ENCODE measurements at places on chromosomes 3 and 15.
A peak's percentile ranks its signal among the peaks of the same experiment; 100 is the strongest.

DNA sequence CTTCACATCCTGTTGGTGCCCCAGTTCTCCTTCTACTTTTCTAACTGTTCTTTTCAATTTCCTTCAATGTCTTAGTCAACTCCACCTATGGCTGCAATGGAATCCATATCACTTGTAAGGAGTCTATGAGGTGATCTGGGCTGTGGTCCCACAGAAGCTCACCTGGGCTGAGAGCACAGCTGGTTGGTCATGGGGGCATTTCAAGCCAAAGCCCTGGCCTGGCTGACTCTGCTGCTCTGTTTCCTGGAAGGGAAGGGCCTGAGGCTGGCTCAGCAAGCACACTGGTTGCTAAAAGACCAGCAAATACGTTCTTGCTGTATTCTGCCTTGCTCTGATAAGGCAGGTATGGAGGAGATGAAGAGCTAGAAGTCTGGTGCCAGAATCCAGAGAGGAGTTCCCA lies 29.0 kb downstream of the AMOTL2 start:
- peak; percentile 41 for DNase-seq

DNA sequence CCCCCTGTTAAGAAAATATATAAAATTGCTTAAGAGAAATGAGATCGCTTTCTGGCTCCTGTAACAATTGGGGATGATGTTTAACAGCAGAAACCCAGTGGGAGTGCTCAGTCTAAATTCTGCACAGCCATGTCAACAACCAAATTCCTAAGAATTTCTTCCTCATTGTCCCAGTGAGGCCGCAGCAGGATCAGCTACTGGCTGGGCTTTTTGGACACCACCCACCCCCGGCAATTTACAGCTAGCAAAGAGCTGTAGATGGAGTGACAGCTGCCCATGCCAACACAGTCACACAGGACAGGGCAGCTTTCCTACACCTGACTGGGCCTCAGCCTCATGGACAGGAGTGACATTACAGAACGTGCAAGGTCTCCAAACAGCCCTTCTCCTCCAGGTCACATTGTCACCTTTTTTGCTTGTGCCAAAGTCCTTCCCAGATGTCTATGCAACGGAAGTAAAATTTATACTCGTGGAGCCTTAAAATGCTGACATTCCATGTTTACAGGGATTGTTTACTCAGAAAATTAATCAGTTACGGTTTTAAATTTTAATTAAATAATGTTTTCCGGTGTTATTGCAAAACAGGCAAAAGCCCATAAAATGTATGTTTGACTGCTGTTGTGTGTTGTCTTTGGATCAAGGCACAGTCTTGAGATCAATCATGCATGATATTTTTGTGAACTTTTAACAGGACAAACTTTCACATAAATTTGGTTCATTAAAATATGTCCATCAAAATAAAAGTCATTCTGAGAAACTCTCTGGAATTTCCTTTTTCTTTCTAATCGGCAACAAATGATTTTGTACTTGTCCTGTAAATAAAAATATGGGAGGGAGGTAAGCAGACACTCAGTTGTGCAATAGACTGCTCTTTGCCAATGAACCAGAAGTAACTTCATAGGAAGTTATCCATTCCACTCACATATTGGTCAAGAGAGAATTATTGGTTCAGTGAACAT lies 943.2 kb downstream of the MCTP2 start:
- DNase-seq = no peak

DNA sequence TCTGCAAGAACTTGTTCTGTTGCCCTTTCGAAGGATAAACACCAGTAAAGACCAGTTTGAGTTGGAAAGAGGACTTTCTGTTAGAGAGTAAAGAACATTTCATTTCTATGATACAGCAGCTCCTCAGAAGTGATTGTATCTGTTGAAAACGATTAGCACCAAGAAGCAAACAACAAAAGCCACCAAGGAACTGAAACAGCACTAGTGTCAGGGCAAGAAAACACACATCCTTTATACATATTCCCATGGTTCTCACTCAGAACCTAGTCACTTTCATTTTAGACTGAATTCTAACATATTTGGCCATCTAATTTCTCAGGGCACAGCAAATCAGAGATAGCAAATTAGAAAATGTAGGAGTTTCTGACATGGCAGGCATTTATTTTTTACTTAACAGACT lies 116.1 kb downstream of the ATP1B3 start:
- no peak for DNase-seq

- DNase-seq = peak; percentile 53
Observed at GRCh38 chr3:120780977-120781376, 38.4 kb downstream of the GTF2E1 start.

DNA sequence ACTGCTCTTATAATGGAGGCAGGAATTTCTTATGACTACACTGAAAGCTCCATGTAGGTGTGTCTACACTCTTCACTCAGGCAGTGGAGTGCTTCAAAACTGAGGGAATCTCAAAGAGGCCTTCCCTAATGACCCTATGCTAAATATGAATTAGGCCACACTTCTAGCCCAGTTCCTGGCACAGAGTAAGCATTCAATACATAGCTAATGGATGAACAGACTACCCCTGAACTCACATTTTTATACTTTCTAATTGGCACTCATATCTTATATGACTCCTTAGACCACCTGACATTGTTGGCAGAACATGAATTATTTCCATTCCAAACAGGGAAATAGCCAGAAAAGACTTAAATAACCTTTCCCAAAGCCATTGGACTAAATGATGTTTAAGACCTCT lies 3.4 kb downstream of the RARRES1 start:
- no peak for DNase-seq

DNA sequence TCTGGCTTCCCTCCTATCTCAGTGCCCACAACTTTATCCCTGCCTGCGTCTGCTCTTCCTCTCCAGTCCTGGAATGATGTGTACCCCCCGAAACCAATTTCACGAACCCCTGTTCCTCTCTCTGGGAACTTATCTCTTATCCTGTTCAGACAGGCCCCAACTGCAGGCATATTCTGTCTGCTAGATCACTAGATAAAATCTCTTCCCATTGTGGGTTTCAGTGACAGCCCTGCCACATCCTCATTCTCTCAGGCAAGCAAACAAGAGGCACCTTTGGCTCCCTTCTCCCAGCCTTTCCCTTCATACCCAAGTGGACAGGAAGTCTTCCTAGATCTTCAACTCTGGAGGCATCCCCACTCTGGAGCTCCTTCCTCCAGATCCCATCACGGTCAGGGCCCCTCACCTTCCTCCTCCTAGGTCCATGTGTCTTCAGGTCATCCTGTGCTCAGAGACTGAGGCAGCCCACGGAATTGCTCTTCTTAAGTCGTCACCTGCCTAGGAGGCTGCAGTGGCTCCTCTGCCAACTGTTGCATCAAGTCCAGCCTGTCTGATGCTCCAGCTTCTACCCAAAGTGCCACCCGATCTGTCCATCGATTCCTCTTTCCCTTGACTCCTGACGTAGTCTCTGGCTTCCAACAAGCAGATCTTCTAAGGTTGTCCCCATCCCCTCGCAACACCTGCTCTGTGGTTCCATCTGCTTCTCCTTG lies 190.8 kb downstream of the SLCO3A1 start:
- DNase-seq = no peak

- no peak for DNase-seq
Observed at GRCh38 chr3:40847551-40847992, 322.8 kb downstream of the ZNF621 start.

GRCh38 chr3:138381413-138381901 lies 33.1 kb downstream of the MRAS start:
- no peak for DNase-seq

DNA sequence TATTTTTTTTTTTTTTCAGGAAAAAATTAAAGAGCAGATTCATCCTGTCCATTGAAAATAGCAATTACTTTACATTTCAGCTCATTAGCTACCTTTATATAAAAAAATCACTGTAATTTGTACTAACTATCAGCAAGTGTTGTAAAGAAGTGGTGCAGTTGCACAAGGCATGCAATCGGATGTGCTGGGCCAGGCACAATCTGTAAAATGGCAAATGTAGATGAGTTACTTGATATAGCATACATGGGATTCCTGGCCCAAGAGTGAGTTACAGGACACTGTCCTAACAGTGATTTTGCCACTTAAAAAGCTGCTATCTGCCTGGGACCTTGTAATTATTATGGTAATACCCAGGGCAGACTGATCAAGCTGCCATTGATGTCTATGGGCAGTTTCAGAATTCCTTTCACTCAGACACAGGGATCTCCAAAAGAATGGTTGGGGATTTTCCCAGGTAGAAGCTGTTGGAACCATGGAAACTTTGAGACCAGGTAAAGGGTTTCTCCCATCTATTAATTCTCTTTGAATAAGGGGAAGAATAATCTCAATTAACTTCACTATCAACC lies 182.2 kb upstream of the ICE2 start:
- no peak for DNase-seq

Data from aorta (tissue), 5 donors.